Fibroblast of mammary gland (primary cell): ENCODE measurements at places on chromosomes 6 and 20.

DNA sequence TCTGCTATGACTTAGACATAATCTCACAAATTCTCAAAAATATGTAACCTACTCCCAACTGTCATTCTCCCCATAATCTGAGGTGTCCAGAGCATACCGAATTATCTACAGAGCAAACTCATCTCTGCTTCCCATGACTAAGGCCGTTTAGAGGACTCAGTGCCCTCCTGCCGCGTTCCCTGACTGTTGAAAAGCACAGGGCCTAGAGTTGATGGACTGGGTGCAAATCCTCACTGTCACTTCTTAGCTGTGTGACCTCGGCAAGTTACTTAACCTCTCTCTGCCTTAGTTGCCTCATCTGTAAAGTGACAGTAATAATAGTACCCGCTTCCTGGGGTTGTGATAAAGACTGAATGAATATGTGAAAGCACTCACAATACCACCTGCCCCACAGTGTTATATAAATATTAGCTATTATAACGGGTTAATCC lies 4.7 kb upstream of the TUBB2A start:
- peak; percentile 30 for DNase-seq

DNA sequence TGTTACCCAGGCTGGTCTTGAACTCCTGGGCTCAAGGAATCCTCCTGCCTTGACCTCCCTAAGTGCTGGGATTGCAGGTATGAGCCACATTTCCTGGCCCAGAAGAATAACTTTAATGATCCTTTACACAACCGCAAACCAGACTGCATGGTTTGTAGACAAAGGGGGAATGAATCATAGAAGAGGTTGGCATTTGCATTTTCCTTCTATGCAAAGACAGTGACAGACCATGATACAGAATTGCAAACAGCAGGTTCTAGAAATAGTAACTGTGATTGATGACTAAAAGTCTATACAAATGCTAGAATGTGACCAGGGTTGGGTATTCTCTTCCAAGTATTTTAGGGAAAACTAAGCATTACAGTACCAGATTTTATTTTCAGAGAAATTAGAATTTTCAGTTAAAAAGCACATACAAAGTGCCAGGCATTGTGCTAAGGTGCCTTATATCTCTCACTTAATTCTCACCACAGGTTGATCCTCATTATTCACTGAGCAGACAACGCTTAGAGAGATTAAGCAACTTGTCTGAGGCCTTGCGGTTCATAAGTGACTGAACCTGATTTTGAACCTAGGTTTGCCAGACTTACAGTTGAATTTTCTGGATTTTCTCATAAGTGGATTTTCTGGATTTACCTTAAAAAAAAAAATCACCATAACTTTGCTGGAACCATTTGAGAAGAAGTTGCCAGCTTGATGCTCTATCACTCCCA lies 146.6 kb downstream of the ZFAND3 start:
- peak; percentile 57 for DNase-seq

DNA sequence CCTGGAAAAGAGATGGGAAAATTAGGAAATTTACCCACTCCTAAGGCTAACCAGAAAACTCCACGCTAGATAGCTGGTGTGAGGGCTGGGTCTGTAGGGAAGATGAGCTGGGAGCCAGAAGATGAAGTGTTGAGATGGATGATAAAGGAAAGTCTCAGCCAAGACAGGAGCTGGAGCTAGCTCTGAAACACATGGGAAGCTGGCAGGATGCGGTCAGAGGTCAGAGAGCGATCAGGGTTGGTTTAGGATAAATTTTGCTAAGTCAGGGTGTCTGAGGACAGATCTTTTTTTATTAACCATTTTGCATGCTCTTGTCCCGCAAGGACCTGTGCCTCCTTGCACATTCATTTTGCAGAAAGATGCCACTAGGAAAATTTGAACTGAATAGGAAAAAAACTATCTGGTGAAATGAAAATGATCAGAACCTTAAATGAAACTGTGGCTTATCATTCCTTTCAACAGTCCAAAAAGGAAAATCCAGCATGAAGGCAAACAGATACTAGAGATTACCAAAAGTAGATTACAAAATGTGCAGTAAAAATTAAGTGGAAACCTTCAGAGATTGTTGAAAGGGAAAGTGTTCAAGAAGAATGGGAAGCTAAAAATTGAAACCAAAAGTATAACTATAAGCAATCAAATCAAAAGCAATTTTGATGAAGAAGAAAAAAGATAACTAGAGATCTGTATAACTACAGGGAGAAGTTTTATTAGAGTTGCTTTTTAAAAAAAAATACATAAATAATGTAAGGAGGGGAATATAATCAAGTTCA lies 10.7 kb upstream of the EDN1 start:
- DNase-seq: peak; percentile 33

DNA sequence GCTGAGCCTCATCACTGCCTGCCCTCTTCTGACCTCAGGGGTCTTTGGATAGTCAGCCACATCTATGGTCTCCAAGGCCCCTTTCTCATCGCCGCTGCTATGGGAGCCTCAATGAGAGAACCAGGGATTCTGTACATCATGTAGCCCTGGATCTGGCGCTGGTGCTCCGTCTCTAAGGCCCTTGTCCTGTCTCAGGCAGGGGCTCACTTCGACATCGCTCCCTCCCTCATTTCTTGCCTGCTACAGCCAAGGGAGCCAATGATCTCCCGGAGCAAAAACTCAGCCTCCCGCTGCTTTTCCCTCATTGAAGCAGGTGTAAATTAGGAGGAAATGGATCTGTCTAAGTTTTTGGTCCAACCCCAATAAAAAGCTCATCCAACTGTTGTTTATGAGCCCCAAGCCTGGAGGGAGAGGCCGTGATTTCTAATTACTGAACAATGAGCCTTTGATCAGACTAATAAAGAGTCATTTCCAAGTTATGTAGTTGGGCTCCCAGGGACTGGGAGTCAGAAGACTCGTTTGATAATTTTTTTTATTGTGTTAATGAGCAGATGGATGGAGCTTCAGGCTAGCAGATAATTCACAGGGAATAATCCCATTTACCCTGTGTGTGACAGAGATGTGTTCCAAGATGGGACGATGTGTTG lies 30.9 kb downstream of the LBP start:
- no peak for DNase-seq

DNA sequence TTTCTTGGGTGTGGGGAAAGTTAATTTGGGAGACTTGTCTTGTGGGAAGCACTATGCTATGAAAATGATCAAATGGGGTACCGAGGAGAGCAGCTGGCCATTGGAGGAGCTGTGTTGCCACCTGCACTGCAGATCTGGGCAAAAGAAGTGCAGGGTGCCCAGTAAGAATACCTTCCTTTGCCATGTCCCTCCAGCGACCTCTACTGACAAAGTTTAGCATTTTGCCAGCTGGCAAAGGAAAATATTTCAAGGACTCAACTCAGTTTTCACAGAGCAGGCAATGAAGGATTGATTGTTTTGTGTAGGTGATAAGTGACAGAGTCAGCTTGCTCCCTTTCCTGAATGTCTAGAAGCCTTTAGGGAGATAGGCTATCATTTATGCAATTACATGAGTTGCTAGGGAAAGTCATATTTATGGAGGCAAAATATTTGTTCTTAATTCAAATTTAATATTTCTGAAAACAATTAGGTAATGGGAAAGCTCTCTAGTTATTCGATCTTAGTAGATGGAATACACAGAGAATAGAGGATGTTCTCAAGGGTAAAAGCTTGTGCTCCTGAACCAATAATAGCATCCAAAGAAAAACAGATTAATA lies 118.4 kb downstream of the FARS2 start:
- peak; percentile 55 for DNase-seq

GRCh38 chr6:126807876-126808275 lies 310.6 kb upstream of the RSPO3 start:
- DNase-seq: peak; percentile 23

GRCh38 chr6:77036400-77036799 lies 426.9 kb downstream of the HTR1B start:
- no peak for DNase-seq
